Panc1 (cell line): ENCODE measurements at places on chromosomes 1 and 21. TPM values are rescaled to one million over a fixed set of nuclear protein-coding genes. Genes with fewer than 3 reads are reported as not detected.

- no peak for DNase-seq
These were observed 386.9 kb upstream of the PROX1 start for GRCh38 chr1:213600879-213601278.

- DNase-seq: no peak
These were observed 36.2 kb upstream of the C1QA start for GRCh38 chr1:22600071-22600816.

The SPATA17 gene
- 0.51 TPM for total RNA-seq

DNA sequence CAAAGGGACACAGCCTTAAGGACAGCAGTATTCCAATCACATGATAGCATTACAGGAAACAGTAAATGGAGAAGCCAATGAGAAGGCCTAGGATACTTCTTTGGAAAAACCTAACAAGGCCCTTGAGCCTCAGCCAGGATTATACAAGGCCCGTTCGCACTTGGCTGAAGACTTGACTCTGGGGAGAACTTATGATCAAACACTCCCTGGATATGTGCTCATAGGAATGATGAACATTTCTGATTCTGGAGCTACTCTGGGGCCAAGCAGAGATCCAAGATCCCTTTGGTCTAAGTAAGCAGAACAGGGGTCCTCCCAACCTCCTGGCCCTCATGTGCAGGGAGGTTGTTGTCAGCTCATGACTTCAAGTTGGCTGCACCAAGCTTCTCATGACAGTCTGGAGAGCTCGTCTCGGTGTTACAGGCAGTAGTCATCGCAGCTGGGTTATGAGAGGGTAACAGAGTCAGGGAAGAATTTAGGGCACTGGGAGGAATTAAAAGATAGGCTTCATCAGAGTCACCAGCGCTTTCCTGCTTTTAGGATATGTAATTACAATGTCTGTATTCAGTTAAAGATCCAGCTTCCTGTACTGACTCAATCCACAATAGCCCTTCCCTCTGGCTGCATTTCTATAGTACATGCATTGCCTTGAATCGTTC, 92.5 kb upstream of the IRF2BP2 start:
- DNase-seq: no peak

DNA sequence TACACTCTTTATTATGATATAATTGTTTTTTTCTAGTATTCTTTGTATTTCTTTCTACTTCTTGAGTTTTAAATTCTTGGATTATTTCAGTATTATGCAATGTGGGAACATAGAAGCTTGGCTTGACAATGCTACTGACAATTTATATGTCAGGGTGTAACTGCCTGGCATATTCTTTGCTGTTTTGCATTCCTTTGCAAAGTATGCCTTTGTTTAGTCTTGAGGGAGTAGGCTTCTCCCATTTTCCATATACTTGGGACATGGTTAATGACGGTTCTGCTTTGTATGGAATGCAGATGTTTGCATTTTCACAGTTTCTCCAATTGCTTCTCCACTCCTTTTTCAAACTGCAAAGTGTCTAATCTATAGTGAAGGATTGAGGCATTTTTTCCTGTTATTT, 109.8 kb downstream of the HMCN1 start:
- DNase-seq: no peak

DNA sequence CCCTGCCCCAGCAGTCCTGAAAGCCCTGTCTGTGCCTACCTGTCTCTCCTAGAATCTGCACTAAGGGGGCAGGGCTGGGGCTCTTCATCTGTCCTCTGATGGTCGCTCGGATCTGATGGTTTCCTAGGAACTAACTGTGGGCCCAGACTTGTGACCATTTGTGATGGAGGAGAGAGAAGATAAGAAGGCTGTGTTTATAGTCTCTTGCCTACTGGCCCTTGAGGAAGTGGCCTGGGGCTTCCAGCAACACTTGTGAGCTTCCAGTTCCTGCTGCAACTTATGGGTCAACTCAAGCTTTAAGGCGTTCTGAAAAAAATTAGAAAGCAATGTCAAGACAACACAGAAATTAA, 53.2 kb upstream of the SYNC start:
- DNase-seq: no peak

DNA sequence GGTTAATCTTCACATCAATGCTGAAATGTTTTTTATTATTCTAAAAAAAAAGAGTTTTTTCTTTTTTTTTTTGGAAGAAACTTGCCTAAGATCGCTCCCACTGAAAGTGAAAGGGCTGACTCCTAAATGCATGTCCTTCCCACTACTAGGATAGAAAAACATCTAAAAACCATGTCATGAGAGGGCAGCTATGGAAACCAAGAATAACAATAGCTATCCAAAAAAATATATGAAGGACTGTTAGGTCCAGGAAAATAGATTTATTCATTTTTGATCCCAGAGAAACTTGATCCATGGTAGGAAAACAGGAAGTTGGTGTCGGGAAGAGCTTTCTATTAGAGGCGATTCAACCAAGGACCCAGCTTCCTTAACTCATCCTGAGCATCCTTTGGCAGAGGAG, 23.1 kb upstream of the ROR1 start:
- DNase-seq: no peak

GRCh38 chr1:216055004-216055403, 368.2 kb downstream of the USH2A start:
- no peak for DNase-seq

The KHDRBS1 gene
- total RNA-seq: 163 TPM

- DNase-seq: no peak
These were observed 35.7 kb upstream of the DUSP10 start for GRCh38 chr1:221777431-221778072.

DNA sequence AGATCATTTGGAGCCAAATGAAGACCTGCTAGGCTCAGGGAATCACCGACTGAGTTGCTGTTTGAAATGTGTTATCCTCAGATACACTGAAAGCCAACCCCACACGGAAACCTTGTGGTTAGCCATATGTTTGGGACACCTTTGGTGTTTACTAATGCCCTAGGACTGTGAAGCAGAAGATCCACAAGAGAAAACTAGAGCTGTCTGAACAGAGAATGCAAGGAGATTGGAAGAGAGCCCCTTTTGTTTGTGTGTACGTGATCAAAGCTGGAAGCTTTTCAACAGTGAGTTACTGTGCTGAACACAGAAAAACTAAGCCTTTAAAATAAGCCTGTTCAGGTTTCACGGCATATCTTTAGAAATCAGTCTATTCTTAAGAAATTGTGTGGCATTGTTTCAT, 908.2 kb upstream of the ADGRL2 start:
- no peak for DNase-seq

GRCh38 chr21:30391492-30392025, 4.3 kb upstream of the KRTAP13-1 start:
- DNase-seq: no peak

The TMIGD3 gene
- not detected for total RNA-seq

The SRSF4 gene
- total RNA-seq: 77.5 TPM

The RGS8 gene
- total RNA-seq: not detected

DNA sequence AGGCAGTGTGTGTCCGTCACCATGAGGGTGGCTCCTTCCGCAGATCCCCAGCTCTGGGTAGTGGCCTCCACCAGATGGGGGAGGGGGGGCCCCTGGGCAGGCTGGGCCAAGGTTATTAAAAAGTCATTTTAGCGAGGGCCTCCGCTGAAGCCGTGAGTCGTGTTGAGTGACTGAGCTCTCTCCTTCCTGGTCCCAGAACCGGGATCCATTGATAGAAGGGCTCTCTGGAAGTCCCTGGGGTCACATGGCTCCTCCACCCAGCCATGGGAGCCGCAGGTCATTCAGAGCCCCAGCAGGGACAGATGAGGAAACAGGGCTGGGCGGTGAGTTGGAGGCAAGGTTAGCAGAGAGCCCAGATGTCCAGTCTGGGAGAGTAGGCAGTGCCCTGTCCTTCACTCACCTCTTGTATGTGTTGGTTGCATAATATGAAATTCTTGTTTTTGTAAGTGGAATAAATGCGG, 12.9 kb downstream of the MIIP start:
- no peak for DNase-seq

The DARS2 gene
- 28.8 TPM for total RNA-seq

- no peak for DNase-seq
These were observed 240.9 kb upstream of the CAMK1G start for GRCh38 chr1:209342441-209343175.

- DNase-seq: no peak
These were observed 116.2 kb downstream of the KCNJ6 start for GRCh38 chr21:37800057-37800455.

The CELA2A gene
- 0.72 TPM for total RNA-seq

GRCh38 chr1:64829411-64830029, 84.6 kb downstream of the RAVER2 start:
- DNase-seq: no peak

The SH2D5 gene
- 23.3 TPM for total RNA-seq

The PUM1 gene
- 109 TPM for total RNA-seq

DNA sequence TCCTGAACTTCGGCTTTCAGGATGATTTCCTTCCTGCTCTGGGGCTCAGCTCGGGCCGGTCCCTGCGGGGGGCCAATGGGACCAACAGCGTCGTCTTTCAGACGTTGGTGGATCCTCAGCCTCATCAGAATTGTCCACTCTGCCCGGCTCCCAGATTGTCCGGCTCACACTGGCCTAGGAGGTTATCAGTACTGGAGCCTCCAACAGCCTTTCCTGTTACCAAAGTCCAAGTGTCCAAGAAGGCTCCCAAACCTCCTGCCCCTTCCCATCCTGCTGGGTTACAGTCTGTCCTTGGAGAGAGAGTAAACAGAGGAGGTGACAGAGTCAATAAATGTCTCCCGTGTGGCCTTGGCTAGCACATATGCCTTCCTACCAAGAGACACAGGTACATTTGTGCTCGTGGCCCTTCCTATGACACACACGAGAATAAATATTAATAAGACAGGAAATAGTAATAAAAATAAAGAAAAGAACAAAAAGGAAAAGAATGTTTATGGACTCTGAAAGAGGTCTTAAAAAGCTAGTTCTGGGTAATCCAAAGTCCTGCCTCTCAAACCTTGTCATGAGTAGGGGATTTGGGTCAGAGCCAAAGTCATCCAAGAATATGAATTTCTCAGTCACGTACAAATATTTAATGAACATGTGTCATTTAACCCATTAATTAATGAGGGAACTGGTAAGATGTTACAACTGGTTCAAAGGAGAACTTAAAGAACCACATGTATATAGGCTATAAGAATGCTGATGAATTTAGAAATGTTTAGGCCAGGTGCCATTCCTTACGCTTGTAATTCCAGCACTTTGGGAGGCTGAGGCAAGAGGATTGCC, 80.8 kb upstream of the SLC2A1 start:
- DNase-seq: no peak

DNA sequence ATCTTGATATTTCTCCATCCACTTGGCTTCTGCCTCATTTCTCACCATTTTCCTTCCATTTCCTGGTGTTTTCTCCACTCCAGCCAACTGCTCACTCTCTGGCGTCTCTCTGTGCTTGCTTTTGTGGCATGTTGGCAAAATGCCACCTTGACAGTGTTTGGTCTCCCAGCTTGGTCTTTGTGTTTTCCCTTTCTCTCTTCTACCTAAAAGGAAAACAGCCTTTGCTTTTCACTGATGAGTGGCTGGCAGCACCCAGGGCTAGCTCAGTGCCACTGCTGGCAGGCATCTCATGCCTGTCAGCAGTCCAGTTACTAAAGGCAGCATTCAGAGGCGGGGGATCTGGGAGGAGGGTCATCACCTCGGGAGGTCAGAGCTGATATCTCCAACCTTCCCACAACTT, 55.3 kb upstream of the DSCAM start:
- DNase-seq: no peak
